Astrocyte (in vitro differentiated cells and primary cell): ENCODE measurements at places on chromosomes 2 and 18. TPM values are rescaled to one million over a fixed set of nuclear protein-coding genes. Genes with fewer than 3 reads are reported as not detected.
A peak's percentile ranks its signal among the peaks of the same experiment; 100 is the strongest.

- no peaks in the 10 kb centered on the region for H3K4me1 ChIP-seq
- DNase-seq: peak; percentile 91
- H3K4me3 ChIP-seq: no peak overlapping the region
- peaks cover 18% of the 10 kb centered on the region for H3K36me3 ChIP-seq
- H3K27ac ChIP-seq: no peak overlapping the region
Observed at GRCh38 chr18:9575558-9575957, 38.8 kb downstream of the PPP4R1 start.

- H3K4me1 ChIP-seq: no peaks in the 10 kb centered on the region
- H3K27ac ChIP-seq: no peak overlapping the region
- H3K4me3 ChIP-seq: no peak overlapping the region
- no peaks in the 10 kb centered on the region for H3K27me3 ChIP-seq
- no peaks in the 10 kb centered on the region for H3K36me3 ChIP-seq
Observed at GRCh38 chr2:144712550-144712940, 192.6 kb upstream of the ZEB2 start.

Gene KLF11
- total RNA-seq: 9.6 and 9.8 TPM in 2 replicates

DNA sequence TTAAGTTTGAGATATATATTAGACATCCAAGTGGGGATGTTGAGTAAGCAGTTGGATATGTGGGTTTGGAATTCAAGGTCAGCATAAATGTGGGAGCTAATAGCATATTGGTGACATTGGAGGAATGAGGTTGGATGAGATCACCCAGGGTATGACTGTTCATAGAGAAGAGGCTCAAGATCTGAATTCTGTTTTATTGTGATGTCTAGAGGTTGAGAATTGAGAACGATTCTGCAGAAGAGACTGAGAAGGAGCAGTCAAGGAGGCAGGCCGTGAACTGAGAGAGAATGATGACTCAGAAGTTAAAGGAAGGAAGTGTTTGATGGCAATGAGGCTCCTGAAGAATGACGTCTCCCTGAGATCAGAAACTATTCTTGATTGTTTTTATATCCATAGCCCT is 5.9 kb downstream of the SERPINB11 start:
- H3K4me1 ChIP-seq: peaks cover 8% of the 10 kb centered on the region
- peak overlapping the region; percentile 64 for H3K27ac ChIP-seq
- no peak overlapping the region for H3K4me3 ChIP-seq

DNA sequence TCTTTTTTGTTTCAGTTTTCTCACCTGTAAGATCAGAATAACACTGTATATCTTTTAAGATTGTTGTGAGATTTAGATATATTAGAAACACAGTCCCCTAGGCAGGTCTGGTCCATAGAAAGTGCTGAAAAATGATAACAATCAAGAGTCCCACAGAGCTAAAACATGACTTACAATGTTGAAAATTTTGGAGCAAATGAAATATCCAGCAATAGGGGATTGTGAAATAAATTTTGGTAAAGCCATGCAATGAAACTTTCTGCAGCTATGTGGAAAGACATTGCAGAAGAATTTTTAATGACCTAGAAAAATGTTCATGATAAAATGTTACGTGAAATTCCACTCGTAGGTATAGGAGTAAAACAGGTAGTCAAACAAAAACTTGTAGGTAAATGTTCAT is 127.6 kb upstream of the SERPINE2 start:
- no peak overlapping the region for H3K4me3 ChIP-seq
- peaks cover 38% of the 10 kb centered on the region for H3K4me1 ChIP-seq
- no peak for DNase-seq
- H3K27ac ChIP-seq: no peak overlapping the region

DNA sequence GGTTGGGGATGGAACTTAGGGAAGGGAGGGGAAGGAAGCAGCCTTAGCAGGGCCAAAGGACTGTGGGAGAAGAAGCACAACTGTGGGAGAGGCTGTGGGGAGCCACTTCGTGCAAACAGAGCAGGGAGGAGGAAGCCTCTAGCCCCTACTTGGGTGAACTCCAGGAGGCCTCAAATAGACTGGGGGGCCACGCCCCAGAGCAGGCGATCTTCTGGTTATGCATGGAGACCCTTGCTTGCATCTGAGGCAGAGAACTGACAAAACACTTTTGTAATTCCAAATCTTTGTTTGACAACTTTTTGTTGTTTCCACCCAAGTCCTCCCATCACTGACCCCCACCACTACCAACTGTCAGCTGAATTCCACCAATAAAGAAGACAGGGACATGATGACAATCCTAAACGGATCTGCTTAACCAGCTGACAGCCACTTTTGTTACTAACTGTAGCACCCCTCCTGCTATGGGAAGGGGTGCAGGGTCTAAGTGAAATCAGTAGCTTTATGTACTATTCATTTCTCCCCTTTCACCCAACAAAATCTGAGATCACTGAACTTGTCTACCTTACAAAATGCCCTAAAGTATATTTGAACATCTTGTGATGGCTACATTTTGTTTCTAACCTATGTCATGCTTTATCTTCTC is 80.5 kb upstream of the CPO start:
- H3K27ac ChIP-seq: no peak overlapping the region
- H3K4me3 ChIP-seq: no peak overlapping the region
- no peaks in the 10 kb centered on the region for H3K27me3 ChIP-seq
- no peaks in the 10 kb centered on the region for H3K36me3 ChIP-seq
- peaks cover 3% of the 10 kb centered on the region for H3K4me1 ChIP-seq

Gene PSTPIP2
- total RNA-seq: 7.2 and 9.1 TPM in 2 replicates

Gene GRHL1
- 2.5 and 4.1 TPM in 2 replicates for total RNA-seq

DNA sequence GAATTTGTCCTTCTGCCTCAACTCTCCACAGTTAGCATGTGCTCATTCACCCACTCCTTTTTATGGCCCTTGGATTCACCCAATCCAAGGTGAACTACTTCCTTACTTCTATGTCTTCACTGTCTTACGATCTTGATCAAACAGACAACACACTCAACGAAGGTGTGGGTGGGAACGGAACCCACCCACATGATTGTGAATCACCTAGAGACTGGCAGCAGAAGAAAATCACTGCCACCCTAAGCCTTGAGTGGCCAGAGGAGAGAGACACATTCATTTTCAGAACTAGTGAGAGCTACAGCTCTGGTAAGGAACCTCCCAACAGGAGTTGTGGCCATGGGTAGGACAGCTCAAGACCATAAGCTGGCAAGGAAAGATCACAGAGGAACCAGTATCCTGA is 194.3 kb downstream of the PLCL1 start:
- H3K36me3 ChIP-seq: no peaks in the 10 kb centered on the region
- H3K4me1 ChIP-seq: no peaks in the 10 kb centered on the region
- no peak overlapping the region for H3K4me3 ChIP-seq
- H3K27ac ChIP-seq: no peak overlapping the region
- DNase-seq: no peak
